ENCODE measurements at places on chromosomes 11 and 22.

GRCh38 chr11:67044496-67044895, 12.2 kb upstream of the RHOD start:
- no peak for DNase-seq

GRCh38 chr11:61815790-61816735, 740 bp downstream of the FADS1 start:
- peak; percentile 53 for DNase-seq

GRCh38 chr22:46593211-46593681, 26.9 kb upstream of the GRAMD4 start:
- peak; percentile 68 for DNase-seq

DNA sequence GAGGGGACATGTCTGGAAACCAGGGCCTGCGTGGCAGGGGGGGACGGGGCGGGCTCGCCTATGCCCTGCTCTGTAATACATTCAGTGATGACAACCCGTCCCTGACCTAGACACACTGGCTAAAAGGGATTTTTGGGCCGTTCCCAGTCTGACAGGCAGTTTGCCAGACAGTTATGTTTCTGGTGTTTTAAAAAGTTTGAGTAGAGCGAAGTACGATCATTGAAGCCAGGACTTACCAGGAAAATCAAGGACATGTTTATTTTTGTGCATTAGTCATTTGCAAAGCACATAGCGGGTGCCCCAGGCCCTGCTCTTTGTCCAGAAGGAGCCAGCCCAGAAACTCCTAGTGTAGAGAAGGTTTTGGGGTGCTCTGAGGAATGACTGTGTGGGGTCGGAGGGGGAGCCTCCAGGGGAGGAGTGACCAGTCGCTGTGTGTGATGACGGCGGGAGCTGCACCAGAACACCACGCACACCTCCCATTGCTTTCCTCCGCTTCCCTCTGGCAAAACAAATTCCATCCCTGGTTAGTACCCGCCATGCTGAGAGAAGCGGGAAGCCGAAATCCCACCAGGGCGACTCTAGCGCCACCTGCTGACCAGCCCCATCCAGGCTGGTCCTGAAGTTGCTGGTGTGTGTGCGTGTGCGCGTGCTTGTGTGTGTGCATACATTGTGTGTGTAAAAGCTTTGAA, 50.8 kb downstream of the FBLN1 start:
- peak; percentile 36 for DNase-seq

DNA sequence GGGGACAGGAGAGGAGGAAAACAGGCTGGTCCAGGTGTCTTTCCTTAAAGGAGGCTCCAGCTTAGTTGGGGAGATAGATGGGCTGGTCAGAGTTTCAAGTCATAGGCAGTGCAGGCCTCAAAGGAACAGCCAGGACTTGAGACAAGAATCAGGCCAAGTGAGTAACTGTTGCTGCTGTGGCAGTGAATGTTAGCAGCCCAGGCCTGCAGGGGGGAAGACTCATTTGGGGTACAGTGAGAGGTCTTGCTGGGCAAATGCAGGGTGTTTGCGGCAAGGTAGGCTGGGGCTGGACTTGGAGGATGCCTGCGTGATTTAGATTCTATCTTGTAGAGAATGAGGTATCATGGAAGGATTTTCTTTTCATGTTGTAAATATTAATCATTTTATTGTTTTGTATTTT, 24.1 kb downstream of the PTPRJ start:
- DNase-seq: no peak

DNA sequence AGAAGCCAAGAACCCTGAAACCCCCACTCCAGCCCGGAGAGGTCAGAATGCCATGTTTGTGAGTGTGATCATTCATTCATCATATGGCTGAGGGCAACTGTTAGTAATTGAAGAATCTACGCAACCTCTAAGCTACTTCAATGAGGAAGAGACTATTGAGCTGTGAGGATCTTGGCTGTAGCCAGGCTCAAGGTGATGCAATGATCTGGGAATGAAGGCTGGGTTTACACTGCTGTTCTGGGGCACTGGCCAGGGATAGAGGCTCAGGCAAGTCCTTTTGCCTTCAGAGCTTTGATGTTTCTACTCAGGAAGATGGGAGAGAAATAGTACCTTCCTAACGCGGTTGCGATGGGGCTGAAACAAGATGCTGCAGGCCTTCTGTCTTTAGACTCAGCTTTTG, 12.9 kb downstream of the CRYBB2 start:
- no peak for DNase-seq

DNA sequence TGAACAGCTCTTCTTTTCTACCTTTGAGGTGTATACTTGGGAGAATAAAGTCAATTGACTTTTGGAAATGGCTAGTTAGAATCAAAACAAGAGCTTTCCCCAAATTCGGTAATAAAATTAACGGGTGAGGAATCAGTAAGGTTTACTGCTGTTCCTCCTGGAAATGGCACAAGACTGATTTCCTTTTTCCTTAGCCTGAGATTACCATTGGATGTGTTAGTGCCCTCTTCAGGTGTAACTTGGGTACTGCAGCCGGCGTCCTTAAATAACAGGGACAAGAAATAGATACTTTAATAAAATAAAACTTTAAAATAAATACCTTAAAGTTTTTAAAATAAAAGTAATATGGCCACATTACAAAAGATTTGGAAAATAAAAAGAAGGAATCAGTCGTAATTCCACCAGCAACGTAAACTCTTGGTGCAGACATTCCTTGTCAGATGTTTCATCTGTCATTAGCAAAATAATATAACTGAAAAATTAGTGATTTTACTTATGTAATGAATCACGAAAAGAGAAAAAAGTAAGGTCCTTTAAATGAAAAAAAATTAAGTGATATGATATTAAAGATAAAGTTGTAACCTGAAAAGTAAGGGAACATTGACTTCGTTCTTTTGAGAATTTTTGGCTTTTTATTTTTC, 29.7 kb downstream of the ZFTA start:
- peak; percentile 29 for DNase-seq

- DNase-seq: no peak
Measured at GRCh38 chr11:5815534-5815933, 6.8 kb downstream of the OR52N2 start.

Data from CD4-positive, alpha-beta T cell treated with Interferon gamma for 1 hour (primary cell).